ENCODE measurements at places on chromosomes 12 and 14.

DNA sequence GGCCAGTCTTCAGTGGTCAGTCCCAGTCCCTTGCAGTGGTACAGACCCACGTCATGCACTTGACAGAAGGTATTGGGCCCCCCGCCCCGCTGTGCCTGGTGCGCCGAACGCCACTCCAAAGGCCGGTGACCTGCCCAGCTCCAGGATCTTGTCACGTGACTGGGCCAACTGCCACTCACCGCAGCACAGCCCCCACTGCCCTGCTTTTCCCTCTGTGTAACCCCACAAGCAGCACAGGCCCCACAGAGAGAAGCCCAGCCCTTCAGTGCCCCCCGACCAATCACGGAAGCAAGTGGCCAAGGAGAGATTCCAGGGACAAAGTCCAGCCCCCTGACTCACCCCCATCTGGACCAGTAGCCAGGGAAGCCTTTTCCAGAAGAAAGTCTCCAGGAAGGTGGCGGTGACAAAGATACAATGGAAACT is 498 bp downstream of the GPR132 start:
- no peak for DNase-seq

GRCh38 chr12:100229036-100229635 is 28.5 kb downstream of the ACTR6 start:
- DNase-seq = no peak

- DNase-seq = no peak
Measured at GRCh38 chr14:68576496-68577244, 216.2 kb downstream of the ZFP36L1 start.

- DNase-seq = no peak
Measured at GRCh38 chr12:74111688-74112360, 425.8 kb upstream of the ATXN7L3B start.

DNA sequence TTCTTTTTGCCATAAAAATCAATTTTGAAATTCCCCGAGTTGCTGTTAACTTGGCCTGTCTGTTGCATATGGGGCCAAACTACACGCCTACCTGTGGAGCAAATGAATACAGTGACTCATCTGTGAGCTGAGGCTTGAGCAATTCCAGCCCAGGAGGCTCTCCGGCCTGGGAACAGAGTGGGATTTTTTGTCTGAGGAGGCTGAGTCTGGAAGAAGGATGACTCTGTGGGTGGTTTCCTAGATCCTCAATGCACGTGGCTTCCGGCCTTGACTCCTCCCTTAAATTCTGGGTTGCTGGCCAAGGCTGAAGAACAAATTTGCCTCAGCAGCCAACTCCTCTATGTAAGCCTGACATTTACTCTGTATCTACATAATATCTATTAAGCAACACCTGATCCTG is 124.1 kb downstream of the SSPN start:
- no peak for DNase-seq

- DNase-seq = no peak
Measured at GRCh38 chr12:62774794-62775193, 160.2 kb downstream of the PPM1H start.

DNA sequence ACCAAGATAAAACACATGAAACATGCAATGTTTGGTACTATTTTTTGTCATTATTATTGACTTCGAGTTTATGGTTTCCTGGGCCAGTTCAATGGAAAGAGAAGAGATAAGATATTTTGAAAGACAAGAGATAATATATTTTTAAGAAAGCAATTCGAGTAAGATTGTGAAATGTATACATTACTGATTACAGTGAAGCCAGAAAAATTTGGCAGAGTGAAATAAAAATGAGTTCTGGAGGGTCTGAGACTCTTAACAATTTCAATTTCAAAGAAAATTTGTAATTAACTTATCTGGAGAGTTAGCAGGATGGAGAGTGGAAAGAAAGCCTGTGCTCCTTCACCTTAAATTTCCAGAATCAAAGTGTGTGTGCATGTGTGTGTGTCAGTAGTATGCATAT is 17.3 kb downstream of the CCER1 start:
- DNase-seq = no peak

- no peak for DNase-seq
Measured at GRCh38 chr12:41011939-41012338, 176.2 kb upstream of the PDZRN4 start.

DNA sequence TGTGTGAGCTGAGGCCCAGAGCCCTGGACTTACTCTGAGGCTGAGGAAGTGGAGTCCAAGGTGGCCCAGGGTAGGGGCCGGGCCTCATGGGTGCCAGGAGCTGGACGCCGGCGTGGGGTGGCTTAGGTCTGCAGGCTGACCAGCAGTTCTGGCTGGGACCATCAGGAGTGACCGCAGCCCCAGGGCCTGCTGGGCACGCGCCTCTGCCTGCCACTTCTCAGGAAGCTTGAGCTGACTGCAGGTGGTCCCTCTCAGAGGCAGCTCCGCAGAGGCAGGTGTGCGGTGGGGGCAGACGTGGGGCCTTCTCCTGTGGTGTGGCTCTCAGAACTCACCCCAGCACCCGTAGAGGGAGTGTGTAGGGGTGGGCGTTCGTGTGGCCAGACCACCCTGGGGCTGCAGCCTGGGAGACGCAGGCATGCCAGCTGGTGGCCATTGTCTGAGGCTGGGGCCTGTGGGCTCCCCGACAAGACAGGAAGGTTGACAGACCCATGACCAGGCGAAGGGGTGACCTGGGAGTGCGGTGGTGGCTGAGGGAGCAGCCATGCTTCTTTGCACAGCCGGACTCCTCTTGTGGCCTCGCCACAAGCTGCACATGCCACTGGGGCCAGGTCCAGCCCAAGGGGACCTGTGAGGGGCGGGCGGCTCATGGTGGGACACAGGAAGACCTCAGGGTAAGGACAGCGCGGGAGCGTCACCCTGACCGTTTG is 40.0 kb upstream of the TEX22 start:
- DNase-seq = no peak

GRCh38 chr12:115002434-115002833 is 318.5 kb upstream of the TBX3 start:
- DNase-seq = no peak

DNA sequence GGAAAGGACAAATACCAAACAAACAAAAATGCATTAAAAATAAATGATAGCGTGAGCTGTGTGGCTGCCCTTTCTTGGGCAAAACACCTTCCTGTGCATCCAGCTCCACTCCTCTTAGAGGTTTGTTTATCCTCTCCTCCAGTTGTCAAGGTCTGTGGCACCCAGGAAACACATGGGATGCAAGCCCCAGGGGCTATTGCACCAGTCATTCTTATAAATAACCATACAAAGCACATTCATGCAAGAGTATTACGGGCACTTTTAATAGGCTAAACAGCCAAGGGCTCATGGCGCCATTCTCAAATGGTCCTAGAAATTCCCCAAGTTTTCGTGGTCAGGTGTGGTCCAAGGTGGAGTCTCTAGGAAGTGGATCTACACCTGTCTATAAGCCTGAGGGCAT is 257.0 kb downstream of the DPF3 start:
- no peak for DNase-seq

DNA sequence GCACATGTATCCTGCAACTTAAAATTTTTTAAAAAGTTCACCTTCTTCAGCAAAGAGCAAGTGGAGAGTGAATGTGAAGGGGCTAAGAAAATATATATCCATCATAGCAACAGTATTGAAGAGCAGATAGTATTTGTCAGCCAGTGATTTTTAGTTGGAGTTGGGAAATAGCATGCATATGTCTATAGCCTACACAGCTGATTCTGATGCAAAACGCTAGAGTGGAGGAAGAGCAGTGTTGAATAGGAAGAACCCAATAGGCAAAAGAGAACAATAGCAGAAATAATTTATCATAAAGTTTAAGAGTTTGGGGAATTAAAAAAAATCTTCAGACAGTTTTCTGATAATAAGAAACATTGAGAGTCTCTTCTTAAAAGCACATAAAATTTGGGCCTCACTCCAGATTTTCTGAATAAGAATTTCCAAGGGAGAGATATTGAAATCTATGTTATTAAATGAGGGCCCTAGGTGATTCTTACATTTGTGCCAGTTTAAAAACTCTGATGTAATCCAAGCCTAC is 12.0 kb downstream of the PDE6H start:
- DNase-seq = no peak

DNA sequence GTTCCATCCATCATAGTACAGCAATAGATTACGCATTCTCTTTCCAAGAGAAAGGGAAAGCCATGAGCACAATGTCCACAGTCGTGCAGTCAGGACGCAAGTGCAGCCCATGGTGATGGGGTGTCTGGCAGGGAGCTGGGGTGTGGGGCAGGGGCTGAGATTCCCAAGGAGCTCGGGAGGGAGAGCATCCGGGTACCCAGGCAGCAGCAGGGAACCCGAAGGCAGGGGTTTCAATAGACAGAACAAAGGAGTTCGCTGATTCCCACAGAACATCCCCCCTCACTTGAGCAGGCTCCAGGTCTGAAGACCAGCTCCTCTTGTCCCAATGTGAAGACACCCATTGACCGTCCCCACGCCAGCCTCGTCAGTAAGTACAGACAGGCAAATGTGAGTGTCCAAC is 13.5 kb downstream of the ANHX start:
- no peak for DNase-seq

- no peak for DNase-seq
Measured at GRCh38 chr12:13342971-13343370, 146.4 kb downstream of the EMP1 start.

DNA sequence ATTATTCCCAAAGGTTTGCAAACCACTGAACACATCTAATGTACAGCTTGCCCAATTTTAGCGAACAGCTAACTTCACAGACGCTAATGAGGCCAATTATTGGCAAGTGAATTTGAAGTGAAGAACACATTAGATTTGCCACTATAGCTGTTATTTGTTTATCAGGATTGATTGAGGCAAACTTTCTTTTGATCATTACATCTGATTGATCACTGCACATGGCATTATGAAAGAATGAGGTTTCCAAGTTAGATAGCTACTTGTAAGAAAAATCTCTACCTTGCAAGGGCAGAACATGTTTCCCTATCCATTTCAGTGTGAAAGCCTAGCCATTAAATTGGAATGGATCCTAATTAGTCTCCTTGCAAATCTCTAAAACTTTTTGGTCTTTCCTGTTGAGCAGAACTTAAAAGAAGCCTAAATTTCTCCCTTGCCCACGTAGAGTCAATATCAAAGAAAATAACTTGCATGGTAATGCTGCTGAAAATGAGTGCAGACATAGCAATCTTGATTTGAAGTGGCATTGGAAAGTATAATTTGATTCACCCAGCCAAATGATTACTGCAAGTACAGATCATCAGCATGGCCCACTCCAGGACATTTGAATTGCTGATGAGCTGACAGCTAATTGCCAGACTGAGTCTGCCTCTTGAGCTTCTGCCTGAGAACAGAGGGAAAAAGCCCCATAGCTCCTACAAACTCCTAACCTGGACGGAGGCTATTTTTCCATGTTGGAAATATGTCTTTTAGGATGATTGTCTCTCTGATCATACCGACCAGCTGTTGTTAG is 98.6 kb downstream of the TPH2 start:
- DNase-seq = no peak

GRCh38 chr14:99467336-99468078 is 13.2 kb downstream of the SETD3 start:
- no peak for DNase-seq

DNA sequence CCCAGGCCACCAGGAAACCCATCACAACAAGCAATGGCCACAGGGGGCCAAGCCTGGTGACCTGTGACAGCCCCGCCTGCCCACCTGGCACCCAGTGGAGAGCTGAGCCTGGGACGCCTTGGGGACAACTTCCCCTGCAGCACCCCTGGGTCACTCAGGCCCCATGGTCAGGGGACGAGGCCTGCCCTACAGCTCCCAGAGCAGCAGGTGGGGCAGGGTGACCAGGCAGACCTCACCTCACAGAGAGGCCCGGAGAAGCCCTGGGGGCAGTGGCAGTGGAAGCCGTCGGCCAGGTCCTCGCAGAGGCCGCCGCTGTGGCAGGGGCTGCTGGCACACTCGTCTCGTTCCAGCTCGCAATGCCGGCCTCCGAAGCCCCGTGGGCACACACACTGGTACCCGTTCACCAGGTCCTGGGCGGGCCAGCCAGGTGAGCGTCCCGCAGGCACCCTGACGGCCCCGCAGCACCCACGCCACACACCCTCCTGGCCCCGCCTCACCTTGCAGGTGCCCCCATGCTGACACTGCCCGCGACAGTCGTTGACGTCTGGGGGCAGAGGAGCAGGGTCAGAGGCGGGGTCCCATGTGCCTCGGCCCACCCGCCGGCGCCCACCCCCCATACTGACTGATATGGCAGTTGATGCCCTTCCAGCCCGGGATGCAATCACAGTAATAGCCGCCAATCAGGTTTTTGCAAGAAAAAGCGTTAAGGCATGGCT is 18.1 kb downstream of the JAG2 start:
- DNase-seq = no peak

DNA sequence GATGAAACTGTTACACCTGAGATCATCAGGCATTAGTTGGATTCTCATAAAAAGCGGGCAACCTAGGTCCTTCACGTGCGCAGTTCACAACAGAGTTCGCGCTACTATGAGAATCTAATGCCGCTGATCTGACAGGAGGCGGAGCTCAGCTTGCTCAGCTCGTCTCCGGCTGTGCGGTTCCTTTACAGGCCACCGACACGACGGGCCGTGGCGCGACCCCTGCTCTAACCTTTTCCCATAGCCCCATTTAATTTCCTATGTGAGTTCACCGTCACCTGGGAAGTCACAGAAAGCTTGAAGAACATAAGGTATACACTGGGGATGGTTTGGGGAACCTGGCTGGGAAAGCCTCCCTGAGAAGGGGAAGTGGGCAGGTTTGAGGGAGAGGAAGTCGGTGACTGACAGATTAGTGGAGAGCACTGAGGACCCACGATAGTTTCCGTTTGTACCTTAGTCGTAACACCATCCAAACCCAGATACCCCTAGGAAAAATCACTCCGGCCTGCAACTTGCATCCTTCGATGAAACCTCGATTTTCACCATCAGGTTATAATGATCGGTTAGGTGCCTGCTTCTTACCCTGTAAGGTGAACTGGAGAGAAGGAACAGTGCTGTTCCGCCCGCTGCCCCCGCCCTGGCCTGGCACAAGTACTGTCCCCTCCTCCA is 2.8 kb upstream of the AAAS start:
- peak; percentile 47 for DNase-seq

GRCh38 chr12:64791036-64791435 is 31.8 kb upstream of the GNS start:
- no peak for DNase-seq
